ENCODE measurements at places on chromosomes 12 and 14.

DNA sequence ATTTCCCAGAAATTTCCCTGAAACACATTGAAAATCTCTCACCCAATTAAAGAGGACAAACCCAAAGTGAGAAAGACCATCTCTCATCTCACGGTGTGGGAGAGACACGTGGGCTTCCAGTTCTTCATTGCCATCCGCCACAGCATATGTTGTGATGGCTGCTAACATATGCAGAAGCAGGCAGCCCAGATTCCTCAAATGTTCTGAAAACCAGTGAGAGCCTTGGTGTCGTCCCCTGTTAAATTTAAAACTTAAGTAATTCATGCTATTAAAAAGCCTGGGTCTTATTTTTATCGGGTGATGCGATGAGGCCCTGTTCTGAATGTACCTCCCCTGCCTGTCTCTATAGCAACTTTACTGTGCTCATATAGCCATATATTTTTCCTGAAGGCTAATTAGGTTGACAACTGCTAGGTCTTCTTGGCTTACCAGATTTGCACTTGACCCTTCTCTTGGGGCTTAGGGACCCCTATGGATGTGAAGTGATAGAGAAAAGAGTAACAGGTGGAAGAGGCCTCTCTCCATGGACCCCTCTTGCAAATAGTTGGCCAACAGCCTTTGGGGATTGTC is 2.8 kb upstream of the FGF6 start:
- DNase-seq = no peak

DNA sequence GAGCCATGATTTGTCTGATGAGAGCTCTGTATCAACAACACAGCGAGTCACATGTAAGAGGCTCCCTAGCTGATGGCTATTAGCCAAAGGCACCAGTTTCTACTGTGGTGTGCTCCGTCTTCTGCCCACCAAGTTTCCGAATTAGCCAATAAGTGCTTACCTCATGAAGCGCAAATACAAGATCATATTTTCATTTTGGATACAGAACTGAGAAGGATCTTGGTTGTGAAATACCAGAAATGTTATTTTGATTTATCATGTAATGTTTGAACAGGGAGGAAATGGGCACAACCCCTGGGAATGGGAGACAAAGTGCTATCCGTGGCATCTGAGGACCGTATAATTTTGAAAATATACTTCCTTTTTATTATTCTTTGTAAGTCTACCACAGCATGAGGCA is 234.3 kb downstream of the DACT1 start:
- DNase-seq = no peak

GRCh38 chr12:20629414-20630156 is 65.5 kb upstream of the SLCO1C1 start:
- no peak for DNase-seq

GRCh38 chr14:68683326-68683725 is 109.5 kb downstream of the ZFP36L1 start:
- DNase-seq = no peak

- DNase-seq = no peak
Observed at GRCh38 chr14:94571950-94572349, 9.3 kb upstream of the SERPINA5 start.
